ENCODE measurements at places on chromosomes 4 and X.

DNA sequence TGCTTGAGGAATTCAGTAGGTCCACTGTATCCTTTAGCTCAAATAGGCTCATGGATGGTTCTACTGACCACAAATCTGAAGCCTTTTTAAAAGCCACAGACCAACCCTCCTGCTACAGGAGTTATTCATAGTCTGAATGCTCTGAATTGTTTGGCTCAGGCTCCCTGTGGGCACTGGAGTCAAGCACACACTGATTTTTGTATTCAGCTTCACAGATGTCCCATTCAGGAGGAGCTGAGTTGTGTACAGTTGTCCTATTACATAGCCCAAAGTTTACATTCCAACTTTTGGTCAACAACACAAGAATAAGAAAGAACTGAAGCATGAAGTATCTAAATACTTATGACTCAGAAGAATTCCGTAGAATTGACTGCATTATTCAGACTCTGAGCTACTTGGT is 243.9 kb downstream of the UNC5C start:
- no peak for DNase-seq

GRCh38 chr4:99722725-99723124 is 65.1 kb upstream of the C4orf54 start:
- no peak for DNase-seq

GRCh38 chr4:6566391-6567190 is 8.4 kb upstream of the MAN2B2 start:
- peak; percentile 56 for DNase-seq

GRCh38 chr4:144801731-144802130 is 155.8 kb downstream of the HHIP start:
- no peak for DNase-seq

DNA sequence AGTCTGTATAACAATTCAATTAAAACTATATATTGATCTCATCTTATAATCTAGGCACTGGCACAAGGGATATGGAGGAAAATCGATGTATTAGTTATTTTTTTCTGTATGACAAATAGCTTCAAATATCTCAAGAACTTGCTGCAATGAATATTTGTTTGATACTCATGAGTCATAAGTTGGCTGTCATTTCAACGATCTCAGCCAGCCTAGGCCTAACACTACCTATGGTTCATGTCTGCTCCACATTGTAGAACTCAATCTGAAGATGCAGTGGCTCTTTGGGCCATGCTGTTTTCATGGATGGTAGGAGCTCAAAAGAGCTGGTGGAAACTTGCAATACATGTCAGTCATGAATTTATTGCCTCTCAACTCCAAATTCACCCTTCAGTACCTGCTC is 44.7 kb downstream of the MAGEB17 start:
- DNase-seq = no peak

GRCh38 chr4:26204911-26205370 is 115.9 kb upstream of the RBPJ start:
- no peak for DNase-seq

GRCh38 chr4:17169699-17170098 is 271.3 kb upstream of the LDB2 start:
- no peak for DNase-seq

GRCh38 chr4:11196927-11197522 is 231.7 kb downstream of the HS3ST1 start:
- DNase-seq = no peak

All from OCI-M1 (cell line).